ENCODE measurements at places on chromosomes 1 and 21.

DNA sequence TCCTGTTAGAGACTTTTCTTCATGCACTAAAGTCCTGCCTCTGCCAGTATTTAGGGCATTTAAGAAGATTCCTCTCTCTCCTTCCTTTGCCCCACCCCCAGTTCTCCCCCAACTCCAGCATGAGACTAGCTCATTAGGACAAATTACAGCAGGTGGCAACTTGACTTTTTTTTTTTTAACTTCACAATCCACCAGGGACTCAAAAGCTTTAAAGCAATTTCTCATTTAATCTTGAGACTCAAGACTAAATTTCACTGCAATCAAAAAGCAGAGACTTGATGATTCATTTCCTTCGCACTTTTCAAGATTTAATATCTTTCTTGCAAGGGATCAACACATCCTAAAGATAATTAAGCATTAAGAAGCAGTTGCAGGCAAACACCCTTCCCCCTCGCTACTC lies 74.9 kb downstream of the WLS start:
- no peak for DNase-seq

DNA sequence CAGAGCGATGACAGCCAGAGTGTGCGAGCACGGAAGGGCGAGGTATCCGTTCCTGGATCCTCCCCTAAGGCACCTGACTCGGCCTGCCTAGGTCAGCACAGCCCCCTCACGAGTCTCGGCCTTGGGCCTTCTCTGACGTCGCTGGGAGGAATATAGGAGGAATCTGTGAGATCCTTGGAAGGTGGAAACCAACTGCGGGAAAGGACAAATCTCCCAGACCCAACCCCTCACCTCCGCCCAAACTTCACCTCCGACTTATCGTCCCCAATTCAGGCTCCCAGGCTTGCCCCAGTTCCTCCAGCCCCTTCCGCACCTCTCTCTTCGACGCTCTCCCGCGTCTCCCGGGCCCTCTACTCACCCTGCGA lies 494 bp downstream of the APH1A start:
- DNase-seq, result peak; percentile 25

DNA sequence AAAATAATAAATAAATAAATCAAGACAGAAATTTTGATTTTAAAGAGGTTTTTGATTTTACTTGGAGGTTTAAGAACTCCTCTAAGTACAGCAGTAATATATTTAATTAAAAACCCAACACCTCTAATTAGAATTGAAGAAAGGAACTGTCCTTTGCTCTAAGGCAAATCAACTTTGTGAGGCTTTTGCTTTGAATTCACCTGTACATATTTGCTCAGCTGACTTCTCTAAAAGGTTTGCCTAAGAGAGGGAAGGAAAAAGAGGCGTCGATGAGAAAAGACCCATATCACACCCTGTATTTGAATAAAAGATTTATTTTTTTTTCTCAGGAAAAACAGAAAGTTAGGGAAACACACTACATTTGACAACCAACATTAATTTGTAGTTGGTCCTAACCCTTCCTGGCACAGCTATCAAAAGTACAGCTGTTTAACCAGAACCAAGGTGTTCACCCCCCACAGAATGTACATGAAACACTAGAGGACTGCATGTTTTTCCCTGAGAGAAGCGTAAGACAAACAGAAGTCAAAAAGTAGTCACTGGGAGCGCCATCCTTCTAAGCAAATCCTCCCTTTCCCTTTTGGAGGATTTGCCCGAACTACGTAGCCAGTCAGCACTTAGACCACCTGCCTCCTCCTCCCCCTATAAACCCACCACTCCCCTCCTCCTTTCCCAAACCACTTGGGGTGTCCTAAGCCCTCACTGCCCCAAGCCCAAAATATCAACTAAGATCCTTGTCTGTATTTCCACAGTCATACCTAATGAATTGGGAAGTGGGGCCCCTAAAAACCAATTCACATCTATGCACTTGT lies 4.9 kb downstream of the MCL1 start:
- no peak for DNase-seq

GRCh38 chr1:66535853-66536252 lies 1.9 kb downstream of the SGIP1 start:
- no peak for DNase-seq

GRCh38 chr1:32062867-32063230 lies 9.9 kb upstream of the TMEM39B start:
- DNase-seq, result no peak

- DNase-seq, result no peak
Measured at GRCh38 chr1:206559672-206559995, 52.3 kb downstream of the RASSF5 start.

DNA sequence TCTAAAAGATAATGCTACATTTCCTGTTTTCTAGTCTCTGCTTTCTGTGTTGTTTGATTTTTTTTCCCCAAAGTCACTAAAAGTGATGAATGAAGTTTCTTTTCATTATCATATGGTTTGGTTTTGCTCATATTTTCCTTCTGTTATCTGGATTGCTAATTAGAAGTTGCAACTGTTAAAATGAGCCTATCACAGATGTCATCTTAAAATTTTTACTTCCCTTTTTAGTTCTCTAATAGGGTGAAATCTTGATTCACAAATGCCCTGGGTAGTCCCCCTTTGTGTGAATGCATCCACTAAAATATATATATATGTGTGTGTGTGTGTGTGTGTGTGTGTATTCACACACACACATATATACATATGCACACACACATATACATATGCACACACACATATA lies 144.1 kb downstream of the GREM2 start:
- no peak for DNase-seq

DNA sequence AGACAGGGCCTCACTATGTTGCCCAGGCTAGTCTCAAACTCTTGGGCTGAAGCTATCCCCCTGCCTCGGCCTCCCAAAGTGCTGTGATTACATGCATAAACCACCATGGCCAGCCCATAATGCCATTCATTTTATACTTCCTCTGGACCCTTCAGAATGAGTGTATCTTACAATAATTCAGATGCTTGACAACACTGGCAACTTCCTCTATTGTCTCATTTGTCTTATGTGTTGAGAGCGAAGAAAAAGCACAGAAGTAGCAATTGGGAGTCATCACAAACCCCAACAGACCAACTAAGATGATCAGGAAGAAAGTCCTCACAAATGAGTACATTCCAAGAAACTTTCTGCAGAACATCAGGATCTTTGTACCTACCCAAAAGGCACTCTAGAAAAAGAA lies 191.9 kb downstream of the RERE start:
- no peak for DNase-seq

DNA sequence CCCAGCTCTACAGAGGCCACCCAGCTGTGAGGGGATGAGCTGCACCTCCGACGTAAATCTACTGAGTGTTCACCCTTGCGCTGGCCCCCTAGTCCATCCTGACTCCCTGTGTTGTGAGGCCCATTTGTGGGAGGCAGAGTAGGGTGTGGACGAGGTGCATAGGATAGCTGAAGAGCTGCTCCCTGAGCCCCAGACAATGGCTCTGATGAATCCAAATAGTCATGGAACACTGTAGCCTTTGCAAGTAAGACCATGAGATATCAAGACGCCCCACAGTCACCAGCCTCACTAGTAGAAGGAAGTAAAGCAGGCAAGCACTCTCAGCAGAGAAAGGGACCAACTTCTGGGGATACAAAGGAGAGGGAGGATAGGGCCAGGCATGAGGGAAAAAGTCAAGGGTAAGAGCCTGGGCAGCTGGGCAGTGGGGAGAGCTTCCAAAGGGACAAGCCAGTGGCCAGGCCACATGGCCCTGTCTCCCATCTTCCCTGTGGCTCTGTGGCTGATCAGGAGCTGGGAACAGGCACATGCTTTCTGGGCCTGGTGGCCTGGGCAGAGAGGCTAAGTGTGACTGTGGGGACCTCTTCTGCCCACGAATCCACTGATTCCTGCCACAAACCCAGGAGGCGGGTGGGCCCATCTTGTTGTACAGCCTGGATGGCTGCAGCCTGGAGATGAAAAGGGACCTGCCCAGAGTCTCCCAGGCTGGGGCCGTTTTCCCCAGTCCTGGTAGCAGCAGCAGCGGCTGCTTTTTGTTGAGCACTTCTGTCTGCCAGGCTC lies 55.5 kb upstream of the EPS8L3 start:
- no peak for DNase-seq

GRCh38 chr1:150263549-150263948 lies 5.3 kb downstream of the APH1A start:
- DNase-seq, result no peak

DNA sequence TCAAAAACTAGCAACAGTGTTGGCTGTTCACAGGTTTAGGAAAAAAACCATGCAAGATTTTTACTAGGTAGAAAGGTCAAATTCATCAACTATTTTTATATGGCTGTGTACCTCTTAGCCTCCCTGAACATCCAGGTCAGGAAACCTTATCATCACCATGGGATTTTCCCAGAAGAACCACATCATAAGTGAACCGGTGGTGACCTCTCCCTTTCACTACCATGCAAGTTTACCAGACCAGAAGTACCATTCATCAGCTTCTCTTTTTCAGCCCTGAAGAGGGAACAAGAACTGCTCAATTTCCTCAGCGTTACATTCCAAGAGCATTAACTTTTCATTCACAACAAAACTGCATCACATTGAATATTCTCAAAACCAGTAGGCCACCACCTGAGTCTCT lies 5.9 kb downstream of the SSBP3 start:
- peak; percentile 17 for DNase-seq

DNA sequence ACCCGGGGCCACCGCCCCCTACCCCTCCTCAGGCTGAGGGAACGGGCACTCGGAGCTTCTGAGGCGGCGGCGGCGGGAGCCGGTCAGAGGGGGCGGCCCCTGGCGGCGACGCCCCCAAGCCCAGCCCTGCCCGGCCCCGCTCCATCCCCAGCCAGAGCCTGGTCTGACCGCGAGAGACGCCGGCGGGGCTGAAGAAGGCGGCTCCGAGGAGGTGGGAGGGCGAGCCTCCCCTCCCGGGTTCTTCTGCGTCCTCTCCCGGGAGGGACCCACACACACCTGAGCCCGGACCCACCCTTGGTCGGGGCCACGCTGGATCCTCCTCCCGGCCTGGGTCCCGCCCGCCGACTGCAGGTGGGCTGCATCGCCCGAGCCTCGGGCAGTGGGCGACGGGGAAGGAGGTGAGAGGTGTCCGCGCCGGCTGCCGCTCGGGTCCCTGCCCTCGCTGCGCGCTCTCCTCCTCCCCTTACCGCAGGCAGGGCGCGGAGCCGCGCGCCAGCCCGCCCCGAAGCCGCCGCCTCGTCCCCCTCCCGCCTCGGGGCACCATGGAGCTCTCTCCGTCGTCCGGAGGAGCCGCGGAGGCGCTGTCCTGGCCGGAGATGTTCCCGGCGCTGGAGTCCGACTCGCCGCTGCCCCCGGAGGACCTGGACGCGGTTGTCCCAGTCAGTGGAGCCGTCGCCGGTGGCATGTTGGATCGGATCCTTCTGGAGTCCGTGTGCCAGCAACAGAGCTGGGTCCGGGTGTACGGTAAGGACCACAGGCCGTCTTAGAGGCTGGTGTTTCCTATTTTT lies at the start of gene RASAL2:
Gene RASAL2, plus strand, starts transcription at position 154 of the 788 bp plus-strand sequence. Its CDS starts 389 bp downstream, at position 543.
- no peak for DNase-seq

GRCh38 chr1:114552106-114552639 lies 29.2 kb downstream of the BCAS2 start:
- DNase-seq, result no peak

- DNase-seq, result no peak
Measured at GRCh38 chr21:43365611-43366426, 61.1 kb downstream of the SIK1 start.

DNA sequence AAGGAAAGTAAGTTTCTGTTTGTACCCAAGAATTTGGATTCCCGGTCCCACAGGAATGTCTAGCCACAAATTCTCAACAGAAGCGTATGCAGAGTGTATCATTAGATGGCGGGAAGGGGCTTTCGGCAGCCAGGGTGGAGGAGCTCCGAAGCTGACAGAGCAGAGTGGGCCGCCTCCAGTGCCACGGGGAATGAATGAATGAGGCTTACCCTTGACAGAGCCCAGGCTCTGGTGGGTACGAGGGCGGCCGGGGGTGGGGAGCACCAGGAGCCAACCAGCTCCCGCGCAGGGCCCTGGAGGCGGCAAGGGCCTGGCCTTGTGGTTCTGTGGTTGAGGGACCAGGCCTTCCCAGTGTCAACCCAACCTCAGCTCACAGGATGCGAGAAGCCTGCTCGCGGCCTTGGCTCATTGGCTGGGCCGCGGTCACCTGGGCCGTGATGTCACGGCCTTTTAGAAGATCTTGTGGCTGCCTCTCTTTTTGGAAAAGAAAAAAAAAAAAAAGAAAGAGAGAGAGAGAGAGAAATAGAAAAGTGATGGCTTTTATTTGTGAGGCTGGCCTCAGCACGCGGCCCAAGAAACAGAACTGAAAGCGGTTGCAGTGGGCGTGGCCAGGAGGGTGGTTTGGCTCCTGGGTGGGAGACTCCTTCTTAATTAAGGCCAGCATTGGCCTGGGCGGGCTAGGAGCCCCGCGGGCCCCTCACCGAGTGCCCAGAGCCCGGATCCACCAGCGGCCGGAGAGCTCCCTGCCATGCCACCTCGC lies 34.9 kb upstream of the RUNX3 start:
- peak; percentile 99 for DNase-seq

GRCh38 chr1:50416553-50417453 lies 6.4 kb downstream of the DMRTA2 start:
- DNase-seq, result no peak

DNA sequence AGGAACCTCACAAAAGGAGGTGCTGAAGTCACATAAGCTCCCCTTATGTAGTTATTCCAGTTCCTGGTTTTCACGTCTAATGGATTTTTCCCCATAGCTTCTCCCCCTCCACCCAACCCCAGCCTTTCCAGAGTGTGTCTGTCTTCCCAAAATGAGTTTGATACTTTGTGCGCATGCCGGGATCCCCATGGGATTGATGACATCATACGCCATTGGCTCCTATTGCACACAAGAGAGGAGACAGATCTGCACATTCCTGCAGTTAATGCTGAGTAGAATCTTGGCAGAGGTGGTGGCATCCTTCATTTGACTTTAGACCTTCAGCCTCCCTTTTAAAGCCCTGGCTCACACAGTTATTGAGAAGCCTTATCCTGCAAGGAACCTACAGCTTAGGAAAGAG lies 71.4 kb downstream of the DDR2 start:
- no peak for DNase-seq

Data from activated CD4-positive, alpha-beta T cell treated with anti-CD3 and anti-CD28 coated beads, Interleukin-2, Interleukin-4, amounts not matched to agents 100 ng/mL and 50 ng/mL, durations not matched to agents 16 hours and 8 hours (primary cell).